ENCODE measurements at places on chromosomes 7 and 10.

- no peak for DNase-seq
These were observed 342.5 kb downstream of the RPS24 start for GRCh38 chr10:78375854-78376785.

DNA sequence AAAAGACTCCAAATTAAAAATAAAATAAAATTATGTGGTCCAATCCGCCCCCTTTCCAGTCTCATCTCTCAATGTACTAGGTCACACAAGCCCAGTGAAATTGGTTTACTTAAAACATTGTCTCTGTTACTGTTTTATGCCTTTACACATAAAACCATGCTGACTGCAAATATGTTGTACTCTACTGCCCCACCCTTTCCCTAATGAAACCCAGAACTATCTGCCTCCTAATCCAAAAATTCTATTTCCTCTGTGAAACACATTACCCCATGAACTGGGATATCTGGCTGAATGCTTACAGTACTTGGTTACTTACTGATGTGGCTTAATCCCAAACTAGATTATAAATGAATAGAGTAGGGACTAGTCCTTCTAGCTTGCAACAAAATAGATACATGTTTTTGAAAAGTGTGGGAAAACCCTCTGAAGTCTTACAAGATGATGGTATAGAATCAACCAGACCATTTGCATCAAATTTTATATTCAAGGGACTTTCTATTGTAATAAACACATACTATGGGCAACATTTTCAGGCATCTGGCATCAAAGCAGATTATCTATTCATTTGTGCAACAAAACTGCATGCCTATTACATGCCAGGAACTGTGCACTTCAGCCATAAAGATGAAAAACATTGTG is 10.0 kb upstream of the KMT2E start:
- DNase-seq: no peak

DNA sequence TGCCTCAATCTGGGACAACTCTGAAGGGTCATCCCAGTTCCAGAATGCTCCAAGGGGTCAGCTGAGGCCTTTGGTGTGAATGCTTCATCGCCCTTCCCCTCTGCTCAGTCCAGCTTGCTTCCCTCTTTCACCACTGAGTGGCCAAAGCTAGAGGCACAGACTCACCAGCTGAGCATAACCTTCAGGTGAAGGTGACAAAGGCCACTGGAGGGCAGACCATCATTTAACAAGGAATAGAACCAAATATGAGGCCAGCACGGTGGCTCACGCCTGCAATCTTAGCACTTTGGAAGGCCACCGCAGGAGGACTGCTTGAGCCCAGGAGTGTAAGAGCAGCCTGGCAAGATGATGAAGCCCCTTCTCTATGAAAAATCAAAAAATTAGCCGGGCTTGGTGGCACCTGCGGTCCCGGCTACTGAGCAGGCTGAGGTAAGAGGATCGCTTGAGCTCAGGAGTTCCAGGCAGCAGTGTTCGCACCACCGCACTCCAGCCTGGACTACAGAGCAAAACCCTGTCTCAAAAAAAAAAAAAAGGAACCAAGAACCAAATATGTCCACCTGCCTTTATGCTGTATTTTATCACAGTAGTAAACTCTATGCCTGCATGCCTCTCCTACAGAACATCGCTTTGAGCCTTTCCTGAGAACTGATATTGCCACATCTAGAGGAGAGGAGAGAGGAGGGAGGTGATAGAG is 13.4 kb downstream of the PRKAG2 start:
- no peak for DNase-seq

- peak; percentile 22 for DNase-seq
These were observed 35.9 kb upstream of the SFTPD start for GRCh38 chr10:79984851-79985250.

GRCh38 chr10:109037978-109038377 is 885.3 kb downstream of the XPNPEP1 start:
- no peak for DNase-seq

Data from breast epithelium (tissue), 4 donors.